ENCODE measurements at places on chromosomes 6 and 20.

GRCh38 chr6:12719017-12719416 lies 2.5 kb downstream of the PHACTR1 start:
- DNase-seq: no peak

- DNase-seq: no peak
Measured at GRCh38 chr6:6515691-6516607, 72.6 kb upstream of the LY86 start.

GRCh38 chr6:26594730-26595632 lies 1.8 kb upstream of the ABT1 start:
- DNase-seq: peak; percentile 79

- no peak for DNase-seq
Measured at GRCh38 chr6:3957321-3957720, 108.1 kb downstream of the FAM50B start.

DNA sequence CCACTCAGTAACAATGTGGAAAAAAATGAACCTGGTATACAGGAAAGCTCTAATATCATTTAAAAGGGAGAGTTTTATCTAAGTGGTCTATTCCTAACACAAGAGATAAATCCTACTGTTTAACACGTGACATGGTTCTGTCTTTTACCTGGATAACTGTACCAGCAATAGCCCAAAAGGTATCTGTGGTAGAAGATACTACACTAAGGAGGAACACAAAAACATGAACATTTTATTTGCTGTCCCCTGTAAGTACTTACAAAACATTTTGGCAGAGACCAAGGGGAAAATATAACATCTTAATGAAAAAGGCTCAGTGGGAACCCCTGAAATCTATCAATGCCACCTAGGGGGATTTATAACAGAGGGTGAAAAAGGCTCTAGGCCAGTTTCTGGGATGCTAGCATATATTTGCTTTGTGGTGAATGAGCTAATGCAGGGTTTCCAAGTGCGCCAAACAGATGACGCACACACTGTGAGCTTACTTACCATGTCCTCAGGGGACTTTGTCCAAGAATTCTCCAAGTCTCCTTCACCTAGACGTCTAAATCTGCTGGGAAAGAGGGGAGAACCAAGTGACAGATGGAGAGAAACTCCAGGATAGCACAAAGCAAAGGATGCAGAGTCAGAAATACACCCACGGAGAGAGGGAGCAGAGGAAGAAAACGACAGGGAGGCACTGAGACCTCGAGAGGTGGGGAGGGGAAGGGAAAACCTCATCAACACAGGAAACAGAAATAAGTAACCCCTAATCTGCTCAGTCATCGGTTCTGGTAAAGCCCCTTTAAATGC lies 147.9 kb upstream of the PRND start:
- DNase-seq: peak; percentile 61

- DNase-seq: no peak
Measured at GRCh38 chr20:16201191-16201590, 372.1 kb downstream of the KIF16B start.

GRCh38 chr6:33299237-33299944 lies 649 bp upstream of the RGL2 start:
- DNase-seq: no peak

DNA sequence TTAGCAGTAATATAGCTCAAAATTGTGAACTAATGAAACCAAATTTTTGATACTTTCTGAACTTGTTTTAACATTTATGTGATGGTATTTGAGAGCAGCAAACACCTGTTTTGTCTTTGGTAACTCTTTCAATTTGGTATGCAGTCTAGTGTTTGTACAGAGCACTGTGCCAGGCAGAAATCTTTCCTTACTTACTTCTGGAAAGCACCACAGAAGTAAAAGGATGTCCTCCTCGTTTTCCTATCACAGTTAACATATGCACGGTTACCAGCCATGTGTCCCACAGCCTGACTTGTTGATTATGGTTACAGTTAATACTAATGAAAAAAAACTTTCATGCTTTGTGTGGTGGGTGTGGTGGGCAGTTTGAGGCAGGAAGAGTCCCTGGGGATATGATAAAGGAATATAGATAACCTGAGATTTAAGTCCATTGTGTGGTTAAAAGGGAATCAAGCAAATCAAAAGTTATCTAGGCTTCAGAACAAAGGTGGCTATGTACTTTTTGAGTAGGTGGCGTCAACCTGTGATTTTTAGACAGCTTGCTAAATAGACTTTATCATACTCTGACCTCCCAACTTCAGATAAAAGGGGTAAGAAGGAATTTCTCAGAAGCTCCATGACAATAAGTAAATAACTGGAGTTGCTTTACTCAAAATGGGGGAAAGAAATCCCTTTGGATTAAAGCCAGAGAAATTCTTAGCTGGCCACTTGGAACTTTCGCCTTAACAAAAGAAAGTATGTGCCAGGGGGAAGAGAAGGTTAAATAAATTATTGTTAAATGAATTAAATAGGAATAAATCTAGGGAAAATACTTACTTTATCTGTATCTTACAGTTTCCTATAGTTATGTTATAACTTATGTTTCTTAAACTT lies 20.1 kb upstream of the COL10A1 start:
- DNase-seq: no peak

DNA sequence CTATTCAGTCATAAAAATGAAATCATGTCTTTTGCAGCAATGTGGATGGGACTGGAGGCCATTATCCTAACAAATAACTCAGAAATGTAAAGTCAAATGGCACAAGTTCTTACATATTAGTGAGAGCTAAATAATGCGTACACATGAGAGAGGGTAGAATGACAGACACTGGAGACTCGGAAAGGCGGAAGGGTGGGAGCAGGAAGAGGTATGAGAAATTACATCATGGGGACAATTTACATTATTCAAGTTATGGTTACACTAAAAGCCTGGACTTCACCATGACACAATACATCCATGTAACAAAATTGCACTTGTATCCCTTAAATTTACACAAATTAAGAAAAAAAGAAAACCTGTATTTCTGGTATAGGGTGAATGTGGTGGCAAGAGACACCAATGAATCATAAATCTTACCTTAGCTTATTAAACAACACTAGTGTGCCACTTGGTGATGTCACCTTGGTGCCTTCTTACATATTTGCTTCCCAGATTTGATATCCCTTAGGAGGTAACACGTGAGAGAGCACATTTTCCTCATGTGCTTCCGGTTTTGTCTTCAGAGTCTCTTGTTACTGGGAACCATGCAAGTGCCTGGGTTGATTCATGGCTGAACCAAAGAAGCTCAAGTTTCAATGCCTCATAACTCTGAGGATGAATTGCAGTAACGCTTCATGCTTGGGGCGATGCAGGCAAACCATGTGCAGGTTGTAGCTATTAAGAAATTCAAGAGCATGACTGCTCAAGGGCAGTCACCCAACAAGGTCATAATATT lies 84.6 kb downstream of the DCDC2 start:
- peak; percentile 21 for DNase-seq

DNA sequence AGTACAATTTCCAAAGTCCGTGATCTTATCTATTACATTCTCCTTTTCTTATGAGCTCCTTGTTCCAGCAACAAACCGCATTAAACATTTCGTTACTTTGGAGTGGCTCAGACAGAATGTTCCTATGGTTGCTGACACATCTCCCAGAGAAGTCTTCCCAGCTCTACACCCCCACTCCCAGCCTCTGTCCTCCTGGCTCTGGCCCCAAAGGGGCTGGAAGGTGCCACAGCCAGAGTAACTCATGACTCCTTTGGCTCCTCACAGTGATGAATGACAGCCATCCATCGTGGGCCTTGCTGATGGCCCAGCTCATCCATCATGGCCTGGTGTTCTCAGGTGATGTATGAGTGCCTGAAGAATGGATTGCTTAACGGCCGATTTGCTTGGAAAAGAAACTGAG lies 203.0 kb downstream of the DHX35 start:
- DNase-seq: no peak

GRCh38 chr6:13328875-13329183 lies 492 bp upstream of the TBC1D7 start:
- DNase-seq: no peak

GRCh38 chr6:34067814-34068213 lies 78.1 kb downstream of the GRM4 start:
- no peak for DNase-seq
